ENCODE measurements at places on chromosomes 6 and 20.

DNA sequence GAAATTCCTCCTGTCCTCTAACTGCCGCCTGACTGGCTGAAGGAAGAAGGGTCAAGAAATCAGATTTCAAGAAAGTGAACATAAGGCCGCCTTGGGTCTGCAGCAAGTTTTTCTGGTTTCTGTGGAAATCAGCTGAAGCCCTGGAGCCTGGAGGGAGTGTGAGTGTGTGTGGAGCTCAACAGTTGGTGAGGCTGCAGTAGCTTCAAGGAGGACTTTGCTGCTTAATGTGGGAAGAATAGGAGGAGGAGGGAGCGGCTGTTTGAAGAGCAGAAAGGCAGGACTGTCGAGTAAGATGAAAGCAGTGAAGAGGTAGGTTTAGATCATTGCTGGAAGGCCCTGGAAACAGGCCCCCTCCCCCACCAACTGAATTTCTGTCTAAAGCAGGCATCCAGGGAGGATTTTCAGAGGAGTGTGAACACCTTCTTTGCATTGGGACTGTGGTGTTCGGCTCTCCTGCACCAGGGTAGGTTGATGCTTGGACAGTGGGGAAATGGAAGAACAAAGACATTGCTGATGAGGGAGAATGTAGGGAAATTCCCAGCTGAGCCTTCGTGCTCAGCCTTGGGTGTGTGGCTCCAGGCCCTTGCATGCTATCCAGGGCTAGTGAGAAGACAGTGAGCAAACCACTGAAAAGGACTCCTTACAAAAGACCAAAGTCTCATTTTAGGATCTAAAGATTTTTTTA, 79.5 kb upstream of the VSTM2L start:
- no peak for DNase-seq

DNA sequence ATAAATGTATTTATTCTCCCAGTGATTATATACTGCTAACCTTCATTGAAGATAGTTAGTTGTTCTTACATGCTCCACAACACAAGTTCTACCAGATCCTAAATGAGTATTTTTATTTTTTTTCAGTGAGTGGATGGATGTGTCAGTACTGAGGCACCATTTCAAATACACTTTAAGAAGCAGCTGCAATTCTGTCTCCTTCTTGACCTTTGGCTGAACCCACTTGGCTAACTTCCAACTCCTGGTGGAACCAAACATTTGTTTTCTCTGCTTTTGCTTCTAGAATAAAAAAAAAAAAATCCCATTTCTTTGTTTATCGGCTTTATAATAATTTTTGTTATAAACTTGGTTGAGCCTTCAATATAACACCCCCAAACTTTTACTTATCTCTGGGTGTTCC, 458.3 kb upstream of the MAP3K7 start:
- DNase-seq: no peak

DNA sequence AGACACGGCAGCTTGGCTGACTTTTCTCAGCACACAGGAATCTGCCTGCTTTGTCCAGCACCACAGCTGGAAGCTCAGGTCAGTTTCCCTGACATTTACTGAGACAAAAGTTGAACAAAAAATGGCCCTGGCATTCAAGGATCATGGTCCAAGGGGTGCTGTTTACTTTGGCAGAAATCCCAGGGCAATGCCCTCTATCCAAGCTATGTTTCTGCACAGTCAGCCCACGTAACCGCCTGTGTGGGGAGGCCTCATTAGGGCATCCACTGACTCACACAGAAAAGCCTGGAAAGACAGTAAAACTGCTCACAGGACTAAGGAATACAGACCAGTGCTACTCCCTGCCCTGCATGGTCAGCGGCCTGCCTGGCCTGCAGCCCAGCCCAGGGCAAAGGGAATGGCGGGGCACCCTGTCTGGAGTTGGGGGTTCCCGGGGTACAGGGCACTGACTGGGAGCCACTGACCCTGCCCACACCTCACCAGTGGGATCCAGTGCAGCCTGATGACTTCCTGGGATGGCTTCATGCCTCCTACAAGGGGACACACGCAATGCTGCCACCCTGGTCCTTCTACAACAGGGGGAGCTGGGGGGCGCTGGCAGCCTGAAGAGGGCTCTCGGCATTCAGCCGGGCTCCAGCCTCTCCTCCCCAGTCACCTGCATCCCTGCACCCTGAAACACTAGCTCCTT, 77.1 kb downstream of the NINL start:
- DNase-seq: no peak

GRCh38 chr6:46175446-46175845, 4.7 kb upstream of the ENPP5 start:
- DNase-seq: no peak

GRCh38 chr20:32164984-32165735, 42.4 kb downstream of the PLAGL2 start:
- DNase-seq: no peak

GRCh38 chr20:32796383-32796948, 23.3 kb upstream of the MAPRE1 start:
- no peak for DNase-seq

DNA sequence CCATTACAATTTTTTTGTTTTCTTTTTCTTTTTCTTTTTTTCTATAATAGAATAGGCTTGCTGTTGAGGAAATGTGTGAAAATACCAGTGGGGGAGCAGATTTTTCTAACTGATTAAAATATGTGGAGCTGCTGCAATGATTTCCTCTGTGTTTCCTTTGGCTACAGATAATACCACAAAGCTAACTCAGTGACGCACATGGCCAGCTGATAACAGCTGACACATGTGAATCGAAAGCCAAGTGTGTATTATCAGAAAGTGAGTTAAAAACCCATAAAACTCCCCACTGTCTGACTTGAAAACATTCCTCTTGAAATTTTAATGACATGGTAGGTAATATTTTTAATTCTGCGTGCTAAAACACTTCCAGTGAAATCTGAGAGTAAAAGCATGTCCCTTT, 70.8 kb upstream of the AHI1 start:
- no peak for DNase-seq

DNA sequence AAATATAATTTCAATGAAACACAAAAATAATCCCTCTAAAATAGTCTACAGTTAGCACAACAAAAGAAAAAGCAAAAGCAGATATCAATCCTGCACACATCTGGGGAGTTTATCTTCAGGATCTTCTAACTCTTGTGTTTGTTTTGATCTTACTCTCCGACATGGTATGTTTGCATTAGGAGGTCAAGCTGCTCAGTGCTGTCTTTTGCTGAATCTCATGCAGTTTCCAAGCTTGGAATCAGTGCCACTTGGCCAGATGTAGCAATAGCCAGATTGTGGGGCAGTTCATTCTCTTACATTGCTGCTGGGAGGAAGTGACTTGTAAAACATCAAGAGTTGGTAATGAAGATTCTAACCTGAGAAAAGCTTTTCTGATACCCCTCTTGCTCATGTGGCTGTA, 29.5 kb downstream of the RIOK1 start:
- DNase-seq: no peak

GRCh38 chr6:31619805-31620585, 520 bp upstream of the PRRC2A start:
- peak; percentile 96 for DNase-seq

DNA sequence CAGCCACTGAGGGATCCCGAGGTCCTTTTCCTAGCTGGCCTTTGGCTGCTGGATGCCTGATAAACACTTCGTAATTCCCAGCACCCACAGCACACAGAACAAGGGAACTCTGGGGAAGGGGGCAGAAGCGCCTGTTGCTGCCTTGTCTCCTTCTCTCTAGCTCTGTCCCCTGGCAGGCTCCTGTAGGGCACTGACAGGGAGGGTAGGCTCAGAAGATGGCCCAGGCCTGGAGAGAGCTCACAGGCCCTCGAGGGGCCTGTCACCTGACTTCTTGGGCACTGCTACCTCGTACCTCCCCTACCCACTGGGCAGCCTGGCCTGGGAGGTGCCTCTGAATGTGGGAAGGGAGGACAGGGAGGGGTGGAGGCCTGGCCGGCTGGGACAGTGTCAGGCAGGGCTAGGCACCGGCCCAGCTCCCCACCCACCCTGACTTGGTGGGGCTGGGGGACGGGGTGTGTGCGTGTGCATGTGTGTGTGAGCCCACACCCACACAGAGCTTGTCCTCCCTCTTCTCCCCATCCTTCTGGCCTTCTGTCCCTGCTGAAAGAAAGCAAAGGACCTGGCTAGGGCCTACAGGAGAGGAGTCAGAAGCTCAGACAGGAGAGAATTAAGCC, 18.1 kb downstream of the C6orf132 start:
- DNase-seq: no peak

DNA sequence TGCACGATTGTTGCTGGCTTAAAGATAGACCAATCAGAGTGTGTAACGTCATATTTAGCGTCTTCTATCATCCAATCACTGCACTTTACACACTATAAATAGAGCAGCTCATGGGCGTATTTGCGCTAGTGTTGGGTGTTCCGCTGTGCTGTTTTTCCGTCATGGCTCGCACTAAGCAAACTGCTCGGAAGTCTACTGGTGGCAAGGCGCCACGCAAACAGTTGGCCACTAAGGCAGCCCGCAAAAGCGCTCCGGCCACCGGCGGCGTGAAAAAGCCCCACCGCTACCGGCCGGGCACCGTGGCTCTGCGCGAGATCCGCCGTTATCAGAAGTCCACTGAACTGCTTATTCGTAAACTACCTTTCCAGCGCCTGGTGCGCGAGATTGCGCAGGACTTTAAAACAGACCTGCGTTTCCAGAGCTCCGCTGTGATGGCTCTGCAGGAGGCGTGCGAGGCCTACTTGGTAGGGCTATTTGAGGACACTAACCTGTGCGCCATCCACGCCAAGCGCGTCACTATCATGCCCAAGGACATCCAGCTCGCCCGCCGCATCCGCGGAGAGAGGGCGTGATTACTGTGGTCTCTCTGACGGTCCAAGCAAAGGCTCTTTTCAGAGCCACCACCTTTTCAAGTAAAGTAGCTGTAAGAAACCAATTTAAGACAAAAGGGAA, 57.9 kb downstream of the TRIM38 start:
- peak; percentile 72 for DNase-seq

DNA sequence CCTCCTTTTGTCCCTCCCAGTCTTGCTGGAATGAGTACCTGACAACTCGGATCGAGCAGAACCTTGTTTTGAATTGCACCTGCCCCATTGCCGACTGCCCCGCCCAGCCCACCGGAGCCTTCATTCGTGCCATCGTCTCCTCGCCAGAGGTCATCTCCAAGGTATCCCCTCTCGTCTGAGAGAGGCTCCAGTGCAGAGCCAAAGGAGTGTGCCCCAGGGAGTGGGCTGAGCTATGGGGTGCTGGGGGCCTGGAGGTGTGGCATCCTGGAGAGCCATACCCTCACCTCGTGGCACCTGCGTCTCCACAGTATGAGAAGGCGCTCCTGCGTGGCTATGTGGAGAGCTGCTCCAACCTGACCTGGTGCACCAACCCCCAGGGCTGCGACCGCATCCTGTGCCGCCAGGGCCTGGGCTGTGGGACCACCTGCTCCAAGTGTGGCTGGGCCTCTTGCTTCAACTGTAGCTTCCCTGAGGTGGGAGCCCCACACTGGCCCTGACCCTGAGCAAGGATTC, 8.8 kb downstream of the DNPH1 start:
- DNase-seq: no peak

- no peak for DNase-seq
These were observed 17.1 kb downstream of the IFNGR1 start for GRCh38 chr6:137202078-137202477.

DNA sequence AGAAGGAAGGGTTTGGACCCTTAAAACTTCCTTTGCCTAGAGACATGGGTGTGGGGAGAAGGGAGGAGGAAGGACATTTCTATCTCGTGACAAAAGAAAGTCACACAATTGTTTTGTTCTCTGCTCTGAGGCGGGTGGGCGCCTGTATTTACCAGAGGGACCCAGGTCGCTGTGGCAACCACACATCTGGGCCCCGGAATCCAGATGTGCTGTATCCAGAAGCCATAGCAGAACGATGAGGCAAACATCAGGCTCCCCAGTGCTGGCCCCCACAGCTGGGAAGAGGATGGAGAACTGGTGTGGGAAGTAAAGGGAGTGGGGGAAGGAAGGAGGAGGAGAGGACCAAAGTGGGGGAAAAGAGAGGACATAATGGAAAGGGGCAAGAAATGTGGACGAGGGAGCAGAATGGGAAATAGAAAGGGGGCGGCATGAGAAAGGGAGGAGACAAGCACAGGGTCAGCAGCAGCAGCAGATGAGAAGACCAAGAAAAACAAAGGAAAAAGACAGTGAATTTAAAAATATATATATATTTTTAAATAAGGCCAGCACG, 3.4 kb upstream of the TNXB start:
- no peak for DNase-seq

DNA sequence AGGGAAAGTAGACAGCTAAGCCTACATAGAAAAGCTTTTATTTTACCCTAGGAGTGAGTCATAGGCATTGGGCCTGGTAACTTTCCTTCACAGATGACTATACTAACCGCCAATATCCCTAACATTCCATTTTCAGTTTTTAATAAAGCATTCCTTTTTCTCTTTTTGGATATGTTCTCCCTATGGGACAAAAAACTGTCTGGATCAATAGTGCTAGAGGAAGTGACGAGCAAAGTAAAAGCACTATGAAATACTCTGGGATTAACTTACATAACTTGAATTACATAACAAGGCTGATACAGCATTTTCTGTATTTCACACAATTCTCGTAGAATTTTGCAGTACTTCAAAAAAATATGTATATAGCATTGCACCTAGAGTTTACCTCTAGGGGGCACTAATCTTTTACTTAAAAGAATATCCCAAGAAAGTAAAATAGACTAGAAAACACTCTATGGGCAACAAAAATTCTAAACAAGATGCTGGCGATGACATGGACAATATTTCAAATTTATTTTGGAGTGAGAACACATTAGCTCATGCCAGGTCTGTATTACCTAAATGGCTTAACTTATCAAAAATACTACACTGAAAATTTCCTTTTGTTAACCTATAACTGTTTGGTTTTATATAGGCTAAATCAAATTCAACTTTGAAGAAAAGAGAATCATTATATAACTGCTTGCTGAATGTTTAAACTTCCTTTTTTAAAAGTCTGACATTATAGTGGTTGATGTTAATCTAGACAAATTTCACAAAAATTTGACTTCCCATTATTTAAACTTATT, 66.3 kb upstream of the DST start:
- peak; percentile 68 for DNase-seq

GRCh38 chr20:14984305-14984704, 646.9 kb upstream of the FLRT3 start:
- DNase-seq: no peak

- DNase-seq: no peak
These were observed 541.1 kb downstream of the HAO1 start for GRCh38 chr20:7399114-7399513.

DNA sequence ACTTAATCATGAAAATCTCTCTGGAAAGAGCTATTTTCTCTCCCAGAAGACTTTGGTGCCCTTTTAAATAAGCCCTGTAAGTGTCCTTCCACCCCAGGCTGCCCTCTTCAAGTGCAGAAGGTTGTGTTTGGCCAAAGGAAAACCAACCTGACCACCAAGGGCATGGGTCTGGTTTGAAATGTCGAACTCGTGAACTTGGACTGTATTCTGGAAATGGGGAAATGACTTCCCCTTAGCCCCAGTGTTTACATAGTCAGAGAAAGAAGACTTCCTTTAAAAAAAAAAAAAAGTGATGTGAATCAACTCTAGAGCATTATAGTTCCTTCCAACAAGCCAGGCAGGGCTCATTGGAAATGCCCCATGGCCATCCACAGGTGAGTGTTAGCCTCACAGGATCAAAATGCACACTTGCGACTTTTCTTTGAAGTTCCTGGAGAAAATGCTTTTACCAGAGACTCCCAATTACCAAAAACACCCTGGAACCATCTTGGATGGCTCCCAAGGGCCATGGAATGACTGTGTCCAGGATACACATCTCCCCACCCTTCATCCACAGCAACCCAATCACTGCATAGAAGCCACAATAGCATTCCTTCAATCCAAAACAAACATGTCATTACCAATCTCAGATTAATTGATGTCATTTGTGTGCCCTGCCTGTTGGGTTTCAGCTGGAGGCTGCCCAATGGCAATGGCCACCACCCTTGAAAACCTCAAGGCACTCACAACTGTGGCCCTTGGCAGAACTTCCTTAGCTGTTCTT, 133.8 kb downstream of the CLIC5 start:
- no peak for DNase-seq

GRCh38 chr6:98957450-98957849, 9.7 kb upstream of the FBXL4 start:
- no peak for DNase-seq
